ENCODE measurements at places on chromosomes 3 and 15. TPM values are rescaled to one million over a fixed set of nuclear protein-coding genes. Genes with fewer than 3 reads are reported as not detected.

The CATSPER2 gene
- total RNA-seq, result 1.5 TPM

The ZNF620 gene
- 4.3 TPM for total RNA-seq

GRCh38 chr3:55297706-55298105 lies 189.4 kb downstream of the WNT5A start:
- H3K4me1 ChIP-seq, result no peaks in the 10 kb centered on the region
- no peak overlapping the region for H3K4me3 ChIP-seq
- H3K36me3 ChIP-seq, result no peaks in the 10 kb centered on the region

The SLC12A1 gene
- not detected for total RNA-seq

The GXYLT2 gene
- total RNA-seq, result 4.2 TPM

DNA sequence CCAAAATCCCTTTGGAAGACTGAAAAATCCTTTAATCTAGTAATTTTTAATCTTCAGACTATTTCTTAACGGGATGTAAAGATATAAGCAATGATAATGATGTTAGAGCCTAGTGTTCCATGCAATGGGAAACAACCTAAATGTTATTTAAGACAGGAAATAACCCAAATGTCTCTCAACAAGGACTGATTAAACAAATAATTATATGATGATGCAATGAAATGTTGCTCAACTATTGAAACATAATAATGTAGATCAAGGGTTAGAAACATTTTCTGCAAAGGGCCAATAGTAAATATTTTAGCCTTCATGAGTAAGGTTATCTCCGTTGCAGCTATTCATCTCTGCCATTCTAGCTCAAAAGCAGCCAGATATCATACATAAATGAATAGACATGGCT lies 275.4 kb downstream of the NEK10 start:
- no peak for DNase-seq
- no peaks in the 10 kb centered on the region for H3K4me1 ChIP-seq
- no peaks in the 10 kb centered on the region for H3K27me3 ChIP-seq
- no peaks in the 10 kb centered on the region for H3K36me3 ChIP-seq
- no peak overlapping the region for H3K27ac ChIP-seq

The AGBL1 gene
- total RNA-seq, result not detected

DNA sequence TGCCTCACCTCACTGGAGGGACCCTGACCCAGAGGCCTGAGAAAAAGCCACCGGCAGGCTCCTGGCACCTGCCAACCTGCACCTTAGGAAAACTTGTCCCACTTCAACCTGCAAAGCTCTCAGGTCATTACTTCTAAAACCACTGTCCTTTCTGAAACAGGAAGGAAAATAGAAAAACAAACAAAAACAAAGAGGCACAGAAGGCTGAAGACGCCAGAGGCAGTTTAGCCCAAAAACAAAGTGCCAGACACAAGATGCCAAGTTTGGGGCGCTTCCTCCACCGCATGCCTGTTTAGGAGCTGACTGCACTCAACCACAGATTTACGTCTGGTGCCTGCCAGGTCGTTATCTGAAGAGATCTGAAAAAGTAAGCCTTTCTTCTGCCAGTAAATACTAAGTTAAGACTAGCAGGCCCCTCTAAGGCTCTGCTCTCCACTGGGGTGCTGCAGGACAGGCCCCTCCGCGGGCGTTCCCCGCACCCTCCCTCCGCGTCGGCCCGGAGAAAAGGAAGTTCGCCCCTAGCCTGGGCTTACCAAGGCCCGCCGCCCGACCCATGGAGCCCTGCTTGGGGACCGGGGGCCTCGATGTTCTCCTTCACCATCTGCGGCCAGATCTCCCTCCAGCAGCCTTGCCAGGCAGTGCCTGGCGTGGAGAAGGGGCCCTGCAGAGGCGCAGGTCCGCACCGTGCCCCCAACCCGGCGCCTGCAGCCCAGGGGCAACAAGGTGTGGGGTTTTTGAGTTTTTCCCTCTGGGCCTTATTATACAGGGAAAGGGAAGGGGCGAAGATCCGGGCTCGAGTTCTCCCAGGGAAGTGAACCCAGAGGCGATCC lies 1.3 kb downstream of the GOLGA8A start:
- H3K4me1 ChIP-seq, result no peaks in the 10 kb centered on the region
- no peak for DNase-seq
- H3K4me3 ChIP-seq, result no peak overlapping the region

GRCh38 chr3:141878326-141878725 lies 1.9 kb downstream of the ATP1B3 start:
- no peaks in the 10 kb centered on the region for H3K27me3 ChIP-seq
- DNase-seq, result no peak
- H3K27ac ChIP-seq, result no peak overlapping the region
- no peaks in the 10 kb centered on the region for H3K4me1 ChIP-seq

DNA sequence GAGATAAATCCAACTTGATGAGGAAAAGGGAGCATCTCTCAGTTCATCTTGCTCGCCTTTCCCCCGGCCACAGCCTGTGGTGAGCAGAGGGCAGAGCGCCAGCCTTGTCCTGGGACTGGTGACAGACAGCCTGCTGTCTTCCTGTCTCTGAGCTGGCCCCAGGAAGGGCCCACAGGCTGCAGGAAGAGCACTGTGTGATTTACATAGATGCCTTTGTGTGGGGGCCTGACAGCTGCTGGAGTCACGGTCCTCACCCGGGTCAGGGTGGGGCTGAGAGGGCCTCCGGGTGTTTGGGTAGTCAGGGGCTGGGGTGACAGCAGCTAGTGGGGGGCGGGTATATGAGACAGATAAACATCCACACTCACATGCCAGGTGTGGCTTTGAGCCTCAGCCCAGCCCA lies 29.3 kb downstream of the PLA2G4D start:
- peaks cover 16% of the 10 kb centered on the region for H3K4me1 ChIP-seq
- H3K36me3 ChIP-seq, result no peaks in the 10 kb centered on the region
- H3K27me3 ChIP-seq, result no peaks in the 10 kb centered on the region
- H3K4me3 ChIP-seq, result no peak overlapping the region

DNA sequence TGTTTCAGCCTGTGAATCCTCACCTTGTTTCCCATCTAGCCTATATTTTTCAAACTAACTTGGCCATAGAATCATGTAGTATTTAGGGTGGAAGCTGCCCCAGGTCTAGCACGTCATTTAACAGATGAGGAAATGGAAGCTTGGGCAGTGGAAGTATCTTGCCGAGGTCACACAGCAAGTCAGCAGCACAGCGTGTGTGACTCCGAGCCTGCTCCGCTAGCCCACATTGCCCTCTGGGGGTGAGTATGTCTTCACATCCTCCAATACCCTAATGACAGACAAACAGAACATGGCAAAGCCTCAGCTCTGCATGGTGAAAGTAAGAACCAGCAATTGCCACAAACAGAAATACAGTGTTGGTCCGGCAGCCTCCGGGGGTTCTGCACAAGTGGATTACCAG lies 2.2 kb upstream of the CCR5 start:
- no peaks in the 10 kb centered on the region for H3K36me3 ChIP-seq
- DNase-seq, result no peak
- H3K4me1 ChIP-seq, result no peaks in the 10 kb centered on the region
- no peak overlapping the region for H3K27ac ChIP-seq
- H3K27me3 ChIP-seq, result no peaks in the 10 kb centered on the region

The GAP43 gene
- total RNA-seq, result 0.12 TPM

- DNase-seq, result no peak
- H3K36me3 ChIP-seq, result no peaks in the 10 kb centered on the region
- no peaks in the 10 kb centered on the region for H3K4me1 ChIP-seq
- no peaks in the 10 kb centered on the region for H3K27me3 ChIP-seq
These were observed 126.8 kb downstream of the DLG1 start for GRCh38 chr3:197171481-197172067.

GRCh38 chr3:8647137-8647985 lies 2.8 kb upstream of the SSUH2 start:
- no peak overlapping the region for H3K27ac ChIP-seq
- H3K4me1 ChIP-seq, result no peaks in the 10 kb centered on the region
- no peaks in the 10 kb centered on the region for H3K27me3 ChIP-seq
- H3K36me3 ChIP-seq, result no peaks in the 10 kb centered on the region
- H3K4me3 ChIP-seq, result no peak overlapping the region
- DNase-seq, result peak; percentile 36

DNA sequence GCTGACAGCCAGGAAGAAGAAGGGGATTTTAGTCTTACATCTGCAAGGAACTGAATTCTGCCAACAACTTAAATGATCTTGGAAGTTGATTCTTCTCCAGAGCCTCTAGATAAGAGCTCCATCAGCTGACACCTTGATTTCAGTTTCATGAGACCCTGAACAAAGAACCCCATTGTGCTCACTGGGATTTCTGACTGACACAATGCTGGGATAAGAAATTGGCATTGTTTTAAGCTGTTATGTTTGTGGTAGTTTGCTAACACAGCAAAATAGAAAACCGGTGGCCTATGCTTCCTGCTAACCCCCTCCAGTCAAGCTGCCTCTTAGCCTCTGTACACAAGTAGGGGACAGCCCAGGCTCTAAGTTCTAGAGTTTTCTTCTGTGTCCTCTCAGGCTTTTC lies 36.2 kb downstream of the MASP1 start:
- no peak overlapping the region for H3K4me3 ChIP-seq
- H3K4me1 ChIP-seq, result no peaks in the 10 kb centered on the region
- no peak overlapping the region for H3K27ac ChIP-seq
- DNase-seq, result no peak
- H3K27me3 ChIP-seq, result no peaks in the 10 kb centered on the region

DNA sequence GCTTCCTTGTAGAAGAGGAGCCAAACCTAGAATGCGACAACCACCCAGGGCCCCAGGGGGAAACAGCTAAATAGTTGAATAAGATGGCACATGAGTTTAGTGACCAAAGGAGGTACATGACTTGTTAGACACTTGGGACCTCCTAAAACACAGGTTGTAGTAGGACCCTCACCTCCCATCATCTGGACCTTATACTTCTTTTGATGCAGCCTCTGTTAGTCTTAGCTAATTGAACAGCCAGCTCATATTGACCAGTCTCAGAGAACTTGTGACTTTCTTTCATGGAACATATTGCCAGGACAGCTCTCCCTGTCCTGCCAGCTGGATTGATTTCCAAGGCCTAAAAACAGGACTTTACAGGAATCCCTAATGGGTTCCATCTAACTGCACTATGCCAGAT lies 45.0 kb downstream of the SPSB4 start:
- H3K27ac ChIP-seq, result no peak overlapping the region
- DNase-seq, result no peak
- no peaks in the 10 kb centered on the region for H3K36me3 ChIP-seq
- no peaks in the 10 kb centered on the region for H3K27me3 ChIP-seq

DNA sequence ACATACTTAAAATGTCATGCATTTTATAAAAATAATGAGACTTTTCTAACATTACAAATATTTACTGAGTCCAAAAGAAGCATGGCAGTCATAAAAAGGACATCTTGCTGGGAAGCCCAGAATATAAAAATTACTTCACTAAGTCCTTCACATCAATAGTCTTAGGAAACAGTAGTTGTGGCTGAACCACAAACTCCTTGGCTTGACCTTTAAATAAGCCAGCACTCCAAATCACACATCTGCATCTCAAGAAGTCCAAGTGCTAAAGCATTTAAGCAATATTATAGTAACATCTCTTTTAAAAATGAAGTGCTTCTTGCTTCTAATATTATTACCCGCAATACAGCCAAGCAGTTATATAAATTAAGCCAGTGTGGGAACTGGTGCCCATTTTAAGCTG lies 8.8 kb downstream of the CCNL1 start:
- H3K4me1 ChIP-seq, result peaks cover 26% of the 10 kb centered on the region
- H3K27me3 ChIP-seq, result no peaks in the 10 kb centered on the region
- no peak for DNase-seq

DNA sequence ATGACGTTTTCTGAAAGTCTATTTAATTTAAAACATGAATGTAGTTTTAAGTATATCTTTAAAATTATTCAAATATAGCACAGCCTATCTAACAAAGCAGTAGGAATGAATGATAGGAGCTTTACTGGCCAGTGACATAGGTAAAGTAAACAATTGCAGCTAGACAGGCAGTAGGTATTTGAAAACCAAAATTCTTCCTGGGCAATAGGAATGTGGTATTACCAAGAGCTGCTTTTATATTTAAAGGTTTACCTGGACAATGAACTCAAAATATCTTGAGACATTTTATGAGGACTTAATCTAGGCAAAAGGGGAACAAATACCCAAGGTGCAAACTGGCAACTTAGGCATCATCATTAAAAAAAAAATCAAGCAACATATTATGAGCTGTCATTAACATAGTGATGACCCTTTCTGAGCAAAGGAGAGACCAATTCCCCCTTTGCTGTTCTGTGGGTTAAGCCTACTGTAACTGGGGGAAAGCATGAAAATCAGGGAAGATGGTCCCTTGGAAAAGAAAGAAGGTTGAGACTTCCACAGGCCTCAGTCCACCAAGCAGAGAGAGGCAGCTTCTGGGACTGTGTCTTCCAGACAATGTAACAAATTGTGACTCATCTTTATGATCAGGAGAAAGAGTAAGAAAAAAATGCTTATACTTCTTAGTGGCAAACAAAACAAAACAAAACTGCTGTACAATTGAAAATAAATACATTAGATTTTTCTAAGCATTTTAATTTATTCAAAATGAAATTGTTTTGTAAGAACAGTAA lies 12.9 kb downstream of the ISL2 start:
- H3K27me3 ChIP-seq, result peaks cover 27% of the 10 kb centered on the region
- no peak for DNase-seq
- no peaks in the 10 kb centered on the region for H3K36me3 ChIP-seq
- H3K4me1 ChIP-seq, result no peaks in the 10 kb centered on the region

DNA sequence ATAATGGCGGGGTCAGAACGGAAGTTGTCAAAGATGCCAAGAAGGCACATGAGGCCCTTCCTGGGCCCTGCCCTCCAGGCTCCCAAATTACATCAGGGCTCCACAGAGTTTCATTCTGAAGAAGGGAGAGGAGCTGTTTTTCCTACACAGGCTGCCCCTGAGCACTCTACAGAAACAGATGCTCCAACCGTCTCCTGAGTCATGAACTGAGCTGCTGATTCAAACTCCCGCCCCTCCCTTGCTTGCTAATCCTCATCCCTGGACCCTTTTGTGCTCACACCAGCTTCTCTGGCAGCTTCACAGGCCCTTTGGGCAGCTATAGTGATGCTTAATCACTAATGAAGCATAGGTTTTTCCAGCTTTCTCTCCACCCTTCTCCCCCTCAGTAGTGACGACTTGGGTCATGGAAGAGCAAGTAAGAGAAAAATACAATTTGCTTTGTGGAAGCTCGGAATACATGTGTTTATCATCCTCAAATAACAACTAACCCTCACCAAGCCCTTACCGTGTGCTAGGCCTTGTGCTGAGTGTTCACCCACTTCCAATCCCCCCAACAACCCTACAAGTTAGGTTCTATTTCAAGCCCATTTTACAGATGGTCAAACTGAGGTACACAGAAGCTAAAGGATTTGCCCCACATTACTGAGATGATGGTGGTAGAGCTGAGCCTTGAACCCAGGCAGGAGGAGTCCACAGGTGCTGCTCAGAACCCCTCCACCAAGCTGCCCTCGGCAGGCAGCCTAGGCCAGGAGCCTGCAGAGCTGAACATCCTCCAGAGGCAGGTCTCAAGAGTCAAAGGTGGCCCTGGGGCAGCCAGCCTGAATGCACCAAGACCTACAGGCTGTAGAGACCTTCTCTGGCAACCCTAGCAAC lies 21.9 kb downstream of the MEGF11 start:
- no peaks in the 10 kb centered on the region for H3K4me1 ChIP-seq
- H3K36me3 ChIP-seq, result no peaks in the 10 kb centered on the region
- H3K27ac ChIP-seq, result no peak overlapping the region

- H3K4me1 ChIP-seq, result no peaks in the 10 kb centered on the region
- no peaks in the 10 kb centered on the region for H3K36me3 ChIP-seq
- H3K4me3 ChIP-seq, result no peak overlapping the region
- DNase-seq, result no peak
- H3K27ac ChIP-seq, result no peak overlapping the region
These were observed 95.7 kb downstream of the OXSM start for GRCh38 chr3:25885544-25885943.

The SLC9C1 gene
- not detected for total RNA-seq
